Endothelial cell of umbilical vein (primary cell): ENCODE measurements at places on chromosomes 6 and 20.
A peak's percentile ranks its signal among the peaks of the same experiment; 100 is the strongest.

- DNase-seq: no peak
Observed at GRCh38 chr6:71385111-71385822, 96.7 kb downstream of the OGFRL1 start.

DNA sequence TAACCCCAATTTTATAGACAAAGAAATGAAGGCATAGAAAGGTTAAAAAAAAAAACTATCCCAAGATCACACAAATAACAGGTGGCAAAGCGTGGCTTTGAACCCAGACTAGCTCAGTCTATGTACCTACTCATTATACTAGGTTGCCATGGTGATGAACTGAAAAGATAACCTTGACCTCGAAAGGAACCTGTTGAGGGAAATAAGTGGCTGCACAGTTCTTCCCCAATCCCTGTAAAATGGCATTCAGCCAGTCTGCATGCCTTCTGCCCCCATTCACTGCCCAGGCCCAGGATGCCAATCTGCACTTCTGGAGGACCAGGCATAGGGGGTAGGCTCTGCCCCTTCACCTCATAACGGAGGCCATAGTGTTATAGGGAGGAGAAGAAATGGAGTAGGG is 295.2 kb downstream of the PTPRT start:
- DNase-seq: no peak

DNA sequence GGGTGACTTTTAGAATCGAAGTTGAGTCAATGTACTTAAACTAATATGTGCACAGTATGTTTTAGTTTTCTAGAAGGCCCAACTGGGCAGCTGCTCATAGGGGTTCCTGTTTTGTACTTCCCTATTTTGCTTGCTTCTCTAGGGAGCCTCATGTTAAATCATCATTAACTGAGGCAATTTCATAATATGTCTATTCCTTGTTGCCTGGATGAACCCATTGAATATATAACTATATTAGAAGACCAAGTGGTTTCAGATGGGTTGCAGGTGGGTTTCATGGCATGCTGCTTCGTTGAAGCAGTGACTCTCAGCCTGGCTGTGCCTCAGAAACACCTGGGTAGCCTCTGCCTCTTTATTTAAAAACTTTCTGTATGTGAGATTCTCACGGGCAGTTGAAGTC is 22.2 kb downstream of the CARMIL1 start:
- no peak for DNase-seq

GRCh38 chr6:156848533-156848932 is 71.4 kb downstream of the ARID1B start:
- DNase-seq: peak; percentile 83

DNA sequence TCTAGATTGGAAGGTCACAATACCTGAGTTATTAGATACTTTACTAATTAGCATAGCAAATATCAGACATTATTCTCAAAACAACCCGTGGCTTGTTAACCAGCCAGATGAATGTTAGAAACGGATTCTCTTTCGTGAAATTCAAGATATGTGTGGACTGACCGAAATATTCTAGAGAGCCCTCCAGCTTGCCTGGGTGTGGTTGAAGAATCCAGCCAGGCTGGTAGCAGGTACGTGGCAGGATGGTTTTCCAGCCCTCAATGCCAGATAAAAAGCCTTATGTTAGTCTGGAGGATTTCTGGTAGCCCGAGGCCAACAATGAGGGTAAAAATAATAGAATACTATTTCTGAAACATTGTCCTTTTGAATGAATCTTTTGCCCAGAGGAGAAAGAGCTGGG is 19.3 kb downstream of the ECT2L start:
- DNase-seq: no peak

GRCh38 chr6:22001396-22002027 is 295.3 kb downstream of the PRL start:
- DNase-seq: peak; percentile 20

- DNase-seq: no peak
Observed at GRCh38 chr20:23920408-23921325, 41.1 kb upstream of the CST5 start.

DNA sequence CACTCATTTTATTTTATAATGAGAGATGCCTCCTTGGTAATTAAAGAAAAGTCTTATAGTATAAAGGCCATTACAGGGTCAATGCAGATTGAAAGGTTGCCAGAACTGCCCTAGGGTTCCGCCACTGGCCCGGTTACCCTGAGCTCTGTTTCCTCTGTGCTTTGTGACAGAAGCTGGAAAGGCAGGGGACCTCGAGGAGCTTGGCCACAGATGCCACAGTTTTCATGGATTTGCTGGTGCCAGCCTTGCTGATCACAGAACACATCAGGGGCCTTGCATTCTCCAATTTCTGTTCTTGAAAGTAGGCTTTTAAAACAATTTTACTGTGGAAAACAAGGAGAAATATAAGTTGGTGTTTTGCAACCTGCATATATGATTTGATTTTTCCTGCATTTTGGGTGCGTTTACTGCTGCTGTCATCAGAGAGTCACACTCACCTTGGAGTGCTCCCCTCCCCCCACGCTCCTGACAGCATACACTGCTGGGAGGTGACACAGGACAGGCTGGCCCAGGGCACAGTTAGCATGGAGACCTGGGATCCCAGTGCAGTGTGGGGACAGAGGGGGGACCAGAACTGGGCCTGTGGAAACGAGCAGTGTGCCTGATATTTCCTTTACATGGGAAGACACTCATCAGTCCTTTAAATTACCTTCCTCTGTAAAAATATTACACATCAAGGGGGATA is 142.8 kb downstream of the CFAP61 start:
- no peak for DNase-seq

- DNase-seq: no peak
Observed at GRCh38 chr20:9422321-9423057, 91.9 kb upstream of the LAMP5 start.

DNA sequence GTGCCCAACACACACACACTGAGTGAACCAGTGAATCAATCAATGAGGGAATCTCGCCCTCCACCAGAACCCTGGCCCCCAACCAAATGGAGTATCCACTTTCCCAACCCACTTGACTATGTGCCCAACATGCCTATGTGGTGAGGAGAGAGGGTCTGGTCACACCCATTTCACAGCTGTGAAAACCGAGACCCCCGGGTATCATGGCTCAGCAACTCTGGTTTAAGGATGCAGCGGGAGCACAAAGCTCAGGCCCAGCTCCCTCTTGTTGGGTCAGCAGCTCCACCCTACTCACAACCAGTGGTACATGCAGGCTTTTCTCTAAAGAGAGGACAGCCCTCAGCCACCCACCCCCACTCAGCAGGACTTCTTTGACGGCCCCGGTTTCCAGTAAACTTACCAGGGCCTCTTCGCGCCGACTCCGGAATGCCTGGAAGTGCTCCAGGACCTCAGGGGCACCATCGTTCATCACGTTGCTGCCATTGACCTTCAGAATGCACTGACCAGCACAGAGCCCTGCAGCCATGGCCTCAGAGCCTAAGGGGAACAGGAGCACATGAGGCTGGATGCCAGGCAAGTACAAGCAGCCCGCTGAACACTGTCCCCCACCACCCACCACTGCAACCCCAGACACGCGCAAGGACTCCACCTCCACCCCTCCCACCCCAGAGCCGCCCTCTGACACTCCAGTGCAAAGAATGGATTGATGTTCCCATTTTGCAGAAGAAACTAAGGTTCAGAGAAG is 174.7 kb downstream of the PREX1 start:
- no peak for DNase-seq

DNA sequence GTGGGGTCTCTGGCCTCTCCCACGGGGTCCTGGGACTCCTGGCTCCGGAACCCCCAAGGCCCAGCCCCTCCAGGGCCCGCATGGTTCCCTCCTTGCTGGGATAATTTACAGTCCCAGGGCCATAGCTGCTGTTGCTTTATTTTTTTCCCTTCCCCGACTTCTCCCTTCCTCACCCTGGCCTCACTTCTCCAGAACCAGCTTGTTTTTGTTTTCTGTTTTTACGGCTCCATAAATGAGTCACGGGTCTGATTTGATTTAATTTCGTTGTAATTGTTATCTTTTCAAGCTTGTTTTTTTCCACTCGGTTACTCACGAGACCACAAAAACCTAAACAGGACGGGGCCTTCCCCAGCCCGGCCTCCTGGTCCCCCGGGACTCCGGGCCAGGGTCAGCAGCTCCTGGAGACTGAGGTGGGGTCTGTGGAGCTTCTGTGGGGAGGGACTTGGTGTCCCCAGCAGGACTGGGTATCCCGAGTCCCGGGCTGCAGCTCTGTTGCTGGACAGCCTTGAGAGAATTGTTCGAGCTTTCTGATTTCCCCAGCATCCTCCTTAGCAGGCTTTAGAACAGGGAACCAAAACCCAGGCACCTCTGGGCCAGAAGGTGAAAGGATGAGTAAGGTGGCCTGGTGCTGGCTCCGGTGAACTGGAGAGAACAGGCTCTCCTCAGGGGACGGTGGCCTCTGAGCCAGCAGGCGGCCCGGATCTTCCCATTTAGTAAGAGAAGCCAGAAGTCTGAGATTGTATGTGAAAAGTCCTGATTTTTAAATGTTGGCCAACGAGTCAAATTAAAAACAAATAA is 94.9 kb downstream of the CEBPB start:
- DNase-seq: peak; percentile 72

- DNase-seq: no peak
Observed at GRCh38 chr20:47093320-47093966, 198.8 kb downstream of the EYA2 start.

GRCh38 chr6:140988780-140989179 is 1143.9 kb upstream of the GJE1 start:
- peak; percentile 16 for DNase-seq

GRCh38 chr20:37201827-37202162 is 22.4 kb upstream of the MROH8 start:
- no peak for DNase-seq

DNA sequence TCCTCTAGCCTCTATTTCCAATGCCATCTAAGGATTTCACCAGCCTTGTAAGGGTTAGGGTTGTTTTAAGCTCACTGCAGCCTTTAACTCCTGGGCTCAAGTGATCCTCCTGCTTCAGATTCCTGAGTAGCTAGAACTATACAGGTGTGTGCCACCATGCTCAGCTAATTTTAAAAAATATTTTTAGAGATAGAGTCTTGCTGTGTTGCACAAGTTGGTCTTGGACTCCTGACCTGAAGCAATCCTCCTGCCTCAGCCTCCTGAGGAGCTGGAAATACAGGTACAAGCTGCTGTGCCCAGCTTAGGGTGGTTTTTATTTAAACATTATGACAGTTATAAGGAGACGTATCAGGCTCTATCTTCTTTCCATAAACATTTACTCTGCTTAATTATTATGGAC is 26.5 kb downstream of the ANKRD6 start:
- DNase-seq: no peak

DNA sequence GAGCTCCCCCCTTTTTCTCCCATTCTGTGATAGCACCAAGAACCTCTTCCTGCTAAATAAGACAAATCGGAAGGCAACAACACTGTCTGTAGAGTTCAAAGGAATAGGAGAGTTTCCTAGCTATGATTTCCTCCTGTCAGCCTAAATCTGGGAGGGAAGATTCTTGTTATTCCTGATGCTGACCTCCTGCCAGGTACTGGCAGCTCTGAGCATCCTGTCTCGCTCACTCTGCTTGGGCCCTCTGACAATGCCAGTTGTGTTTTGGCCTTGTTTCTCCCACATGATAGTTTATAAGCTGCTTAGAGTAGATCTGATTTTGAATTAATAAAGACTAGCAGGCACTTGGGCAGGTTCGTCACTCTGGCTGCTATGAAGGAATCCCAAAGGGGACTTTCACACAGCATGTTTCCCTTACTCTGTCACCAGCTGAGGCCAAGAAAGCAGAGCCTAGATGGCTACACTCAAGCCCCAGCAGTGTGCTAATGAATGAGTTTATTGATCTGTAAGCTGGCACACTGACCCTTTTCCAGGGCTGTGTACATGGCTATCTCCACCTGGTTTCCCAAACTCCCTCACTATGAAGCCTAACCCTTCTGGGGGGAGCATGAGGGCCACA is 52.3 kb downstream of the UQCC1 start:
- DNase-seq: no peak

DNA sequence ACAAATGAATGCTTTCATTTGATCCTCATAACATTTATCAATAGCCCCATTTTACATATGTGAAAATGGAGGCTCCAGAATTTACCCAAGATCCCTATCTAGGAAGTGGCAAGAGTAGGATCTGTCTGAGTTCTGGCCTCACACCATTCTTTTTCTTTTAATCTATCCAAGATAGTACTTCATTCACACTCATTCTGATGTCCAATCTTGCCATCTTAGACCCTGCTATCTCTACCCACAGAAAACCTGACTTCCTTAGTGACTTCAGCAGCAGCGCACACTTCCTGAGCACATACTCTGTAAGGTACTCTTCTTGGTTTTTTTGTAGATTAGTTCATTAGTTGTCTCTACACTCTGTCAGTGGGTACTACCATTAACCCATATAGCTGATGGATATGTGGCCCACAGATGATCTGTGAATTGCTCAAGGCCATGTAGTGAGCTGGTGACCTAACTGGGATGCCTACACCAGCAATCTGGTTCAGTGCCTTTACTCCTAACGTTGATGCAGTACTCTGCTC is 36.3 kb downstream of the COX4I2 start:
- no peak for DNase-seq

- no peak for DNase-seq
Observed at GRCh38 chr6:115618256-115618655, 442.4 kb downstream of the FRK start.

- no peak for DNase-seq
Observed at GRCh38 chr6:168374541-168375071, 55.0 kb upstream of the DACT2 start.

DNA sequence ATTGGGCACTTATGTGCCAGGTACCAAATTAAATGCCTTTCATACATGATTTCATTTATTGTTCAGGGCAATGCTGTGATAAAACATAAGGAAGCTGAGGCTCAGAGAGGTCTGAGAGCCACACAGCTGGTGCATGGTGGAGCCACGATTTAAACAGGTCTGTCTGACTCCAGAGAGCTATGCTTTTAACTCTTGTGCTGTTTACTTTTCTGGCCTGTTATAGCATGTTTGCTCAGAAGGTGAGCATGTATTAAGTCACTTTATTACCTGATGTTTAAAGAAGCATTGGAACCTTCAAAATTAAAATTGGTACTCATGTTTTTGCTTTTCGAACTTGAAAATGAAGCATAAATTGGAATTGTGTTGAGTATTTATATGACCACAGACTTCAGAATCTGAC is 26.8 kb downstream of the MCM8 start:
- no peak for DNase-seq
